ENCODE measurements at places on chromosomes 13 and 19.

DNA sequence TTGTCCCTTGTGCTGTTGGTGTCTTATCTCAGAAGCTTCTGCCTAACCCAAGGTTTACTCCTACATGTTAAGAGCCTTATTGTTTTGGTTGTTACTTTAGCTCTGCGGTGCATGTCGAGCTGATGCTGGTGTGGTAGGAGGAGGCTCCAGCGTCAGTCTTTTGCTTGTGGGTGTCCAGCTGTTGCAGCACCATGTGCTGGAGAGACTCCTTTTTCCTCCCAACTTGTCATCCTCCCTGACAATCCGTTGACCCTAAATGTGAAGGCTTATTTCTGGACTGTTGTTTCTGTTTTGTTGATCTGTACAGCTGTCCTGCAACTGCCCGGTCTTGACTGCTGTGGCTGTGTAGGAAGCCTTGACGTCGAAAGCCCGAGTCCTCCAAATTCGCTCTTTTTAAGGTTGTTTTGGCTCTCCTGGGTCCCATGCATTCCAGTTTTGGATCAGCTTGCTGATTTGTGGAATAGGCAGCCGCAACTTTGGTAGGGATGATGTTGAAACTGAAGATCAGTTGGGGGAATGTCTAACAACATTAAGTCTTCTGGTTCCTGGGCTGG, 15.3 kb downstream of the NAXD start:
- DNase-seq: no peak

GRCh38 chr19:2867025-2867991, at the start of gene ZNF556:
ZNF556 (plus strand) TSS chr19:2867335; CDS start chr19:2867422, 87 bp downstream.
- peak; percentile 91 for DNase-seq

GRCh38 chr19:14059652-14060155, 2.2 kb downstream of the PALM3 start:
- DNase-seq: no peak

DNA sequence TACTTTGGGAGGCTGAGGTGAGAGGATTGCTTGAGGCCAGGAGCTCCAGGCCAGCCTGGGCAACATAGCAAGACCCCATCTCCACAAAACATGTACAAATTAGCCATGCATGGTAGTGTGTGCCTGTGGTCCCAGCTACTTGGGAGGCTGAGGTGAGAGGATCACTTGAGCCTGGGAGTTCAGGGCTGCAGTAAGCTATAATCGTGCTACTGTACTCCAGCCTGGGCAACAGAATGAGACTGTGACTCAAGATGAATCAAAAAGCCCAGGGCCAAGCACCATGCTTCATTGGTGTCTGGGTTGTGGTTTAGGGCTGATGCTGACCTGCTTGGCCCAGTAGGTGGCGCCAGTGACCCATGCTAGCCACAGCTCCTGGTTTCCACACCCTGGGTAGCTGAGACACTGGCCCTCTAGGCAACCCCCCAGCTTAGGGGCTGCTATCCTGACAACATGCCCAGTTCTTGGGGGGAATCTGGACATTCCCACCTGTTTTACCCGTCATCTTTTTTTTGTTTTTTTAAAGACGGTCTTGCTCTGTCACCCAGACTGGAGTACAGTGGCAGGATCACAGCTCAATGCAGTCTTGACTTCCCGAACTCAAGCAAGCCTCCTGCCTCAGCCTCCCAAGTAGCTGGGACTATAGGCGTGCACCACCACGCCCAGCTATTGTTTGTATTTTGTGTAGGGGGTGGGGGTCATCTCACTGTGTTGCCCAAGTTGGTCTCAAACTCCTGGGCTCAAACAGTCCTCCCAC, 5.5 kb downstream of the CCDC124 start:
- DNase-seq: peak; percentile 81

DNA sequence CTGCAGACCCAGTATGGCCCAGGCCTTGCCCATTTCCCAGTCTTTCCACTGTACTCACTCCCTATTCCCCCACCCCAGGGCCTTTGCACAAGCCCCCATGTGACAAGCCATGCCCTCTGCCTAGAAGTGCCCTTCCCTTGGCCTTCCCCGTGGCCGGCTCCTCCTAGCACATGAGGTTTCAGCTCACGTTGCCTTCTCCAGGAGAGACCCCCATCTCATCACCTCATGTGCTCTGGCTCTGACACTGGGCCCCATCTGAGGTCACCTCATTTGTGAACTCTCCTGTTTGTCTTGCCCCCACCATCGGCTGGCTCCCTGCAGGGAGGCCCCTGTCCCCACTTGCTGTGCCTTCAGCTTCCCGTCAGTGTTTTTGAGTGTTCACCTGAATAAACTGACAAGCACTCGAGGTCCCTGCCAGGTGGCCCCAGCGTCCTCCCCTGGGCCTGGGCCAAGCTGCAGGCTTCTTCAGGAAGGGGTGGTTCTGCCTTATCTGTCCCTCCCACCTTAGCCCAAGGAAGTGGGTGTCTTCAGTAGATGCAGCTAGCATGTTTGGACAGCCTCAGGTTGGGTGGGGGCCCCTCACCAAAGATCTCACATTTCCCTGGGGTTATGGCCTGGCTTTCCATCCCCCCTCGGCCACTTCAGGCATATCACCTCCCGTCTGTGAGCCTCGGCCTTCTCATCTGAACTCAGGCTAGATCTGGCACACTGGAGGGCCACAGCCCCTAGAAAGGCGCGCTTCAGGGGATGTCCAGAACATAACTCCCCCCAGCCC, 3.8 kb upstream of the SLC25A42 start:
- no peak for DNase-seq

DNA sequence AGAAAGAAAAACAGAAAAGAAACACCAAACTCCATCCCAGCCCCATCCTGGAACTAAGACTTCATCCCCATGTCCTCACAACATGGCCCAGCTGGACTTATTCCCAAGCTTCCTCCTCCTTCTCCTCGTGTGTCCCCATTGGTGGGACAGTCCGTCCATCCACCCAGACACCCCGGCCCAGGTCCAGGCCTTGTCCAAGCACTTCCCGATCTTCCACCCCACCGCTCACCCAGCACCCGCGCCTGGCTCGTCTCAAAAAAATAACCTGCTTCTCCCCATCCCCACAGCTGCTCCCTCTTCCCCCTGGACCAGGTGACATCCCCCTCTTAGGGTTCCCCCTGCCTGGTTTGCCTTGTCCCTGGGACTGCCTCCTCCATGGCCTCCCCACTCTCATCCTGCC, 1.4 kb upstream of the FCER2 start:
- no peak for DNase-seq

- peak; percentile 94 for DNase-seq
These were observed 40.7 kb upstream of the MEDAG start for GRCh38 chr13:30865123-30866049.

- no peak for DNase-seq
These were observed 248.1 kb downstream of the PCCA start for GRCh38 chr13:100336795-100337516.

DNA sequence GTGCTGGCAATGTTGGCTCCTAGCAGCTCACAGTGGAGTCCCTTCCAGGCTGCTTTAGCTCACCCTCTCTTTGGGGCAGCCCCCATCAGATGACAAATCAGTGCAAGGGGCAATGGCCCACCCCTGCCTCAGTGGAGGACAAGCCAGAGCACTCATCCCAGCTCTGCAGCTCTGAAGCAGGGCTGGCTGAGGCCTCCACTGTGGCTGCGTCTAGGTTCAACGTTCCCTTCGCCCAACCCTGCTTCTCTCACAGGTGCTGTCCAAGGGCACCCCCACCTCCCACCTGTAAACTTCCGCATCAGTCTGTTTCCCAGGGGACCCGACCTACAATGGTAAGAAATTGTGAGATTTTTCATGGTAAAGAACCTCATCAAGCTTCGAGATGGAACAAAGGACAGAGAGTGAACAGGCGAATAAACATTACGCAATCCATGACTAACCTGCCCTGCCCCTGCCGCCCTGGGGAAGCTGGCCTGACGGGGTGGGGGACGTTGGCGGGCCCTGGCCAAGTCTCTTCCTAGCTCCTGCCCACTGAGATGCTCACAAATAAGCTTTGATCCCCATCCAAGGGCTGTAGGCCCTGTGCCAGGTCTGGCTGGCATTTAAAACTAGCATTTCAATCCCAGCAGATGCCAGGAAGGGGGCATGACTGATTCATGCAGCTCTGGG, 40.5 kb downstream of the DZIP1 start:
- no peak for DNase-seq

GRCh38 chr13:52845766-52846566, 2.5 kb downstream of the PCDH8 start:
- no peak for DNase-seq

GRCh38 chr13:111211789-111212516, 96.8 kb downstream of the ARHGEF7 start:
- DNase-seq: no peak

Data from AG10803 (cell line).